ENCODE measurements at places on chromosomes 2 and 18.

DNA sequence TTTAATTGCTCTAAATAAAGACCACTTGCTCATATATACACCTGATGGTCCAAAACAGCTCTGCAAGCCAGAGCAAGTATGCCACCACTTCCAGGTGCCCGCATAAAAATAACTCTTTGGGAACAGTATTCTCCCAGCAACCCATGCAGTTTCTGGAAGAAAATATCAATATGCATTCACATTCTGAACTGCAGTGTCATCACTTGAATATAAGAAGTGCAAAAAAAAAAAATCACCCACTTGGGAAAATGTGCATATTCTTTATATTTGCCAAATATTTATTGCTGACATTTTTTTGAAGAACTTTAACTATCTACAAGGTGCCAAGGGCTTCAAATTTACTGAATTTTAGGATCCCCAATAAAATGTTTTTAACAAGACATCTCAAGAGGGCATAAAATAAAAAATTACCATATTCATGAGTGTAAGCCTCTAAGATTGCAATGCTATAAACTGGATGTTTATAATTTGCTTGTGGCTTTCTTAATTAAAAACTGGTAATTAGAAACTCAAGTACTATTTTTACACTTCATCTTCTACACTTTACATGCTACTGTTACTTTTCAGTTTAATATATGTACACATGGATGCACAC is 360.6 kb upstream of the HNRNPA3 start:
- no peak for DNase-seq

- DNase-seq: no peak
Observed at GRCh38 chr2:225002656-225003045, 39.6 kb downstream of the DOCK10 start.

GRCh38 chr18:56934131-56934530 is 212.8 kb upstream of the BOD1L2 start:
- DNase-seq: no peak

DNA sequence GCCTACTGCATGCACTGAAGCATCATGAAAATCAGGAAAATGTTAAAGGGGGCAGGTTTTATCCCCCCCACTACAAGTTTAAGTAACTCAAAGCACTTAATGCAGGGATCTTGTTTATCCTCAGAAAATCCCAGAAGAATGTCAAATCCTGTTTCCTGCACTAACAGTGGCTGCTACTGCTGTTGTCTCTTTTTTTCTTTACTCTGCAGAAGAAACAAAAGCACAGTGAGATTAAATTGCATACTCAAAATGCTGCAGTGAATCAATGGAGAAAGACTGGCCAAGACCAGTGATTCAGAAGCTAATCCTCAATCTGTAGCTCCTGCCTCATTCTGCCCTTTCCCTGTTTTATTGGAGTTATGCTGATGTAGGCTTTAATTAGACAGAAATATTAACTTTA is 332.3 kb upstream of the FIGN start:
- no peak for DNase-seq

GRCh38 chr2:24642351-24642750 is 150.8 kb downstream of the PTRHD1 start:
- no peak for DNase-seq

- DNase-seq: no peak
Observed at GRCh38 chr2:226398580-226398979, 401.0 kb downstream of the IRS1 start.

DNA sequence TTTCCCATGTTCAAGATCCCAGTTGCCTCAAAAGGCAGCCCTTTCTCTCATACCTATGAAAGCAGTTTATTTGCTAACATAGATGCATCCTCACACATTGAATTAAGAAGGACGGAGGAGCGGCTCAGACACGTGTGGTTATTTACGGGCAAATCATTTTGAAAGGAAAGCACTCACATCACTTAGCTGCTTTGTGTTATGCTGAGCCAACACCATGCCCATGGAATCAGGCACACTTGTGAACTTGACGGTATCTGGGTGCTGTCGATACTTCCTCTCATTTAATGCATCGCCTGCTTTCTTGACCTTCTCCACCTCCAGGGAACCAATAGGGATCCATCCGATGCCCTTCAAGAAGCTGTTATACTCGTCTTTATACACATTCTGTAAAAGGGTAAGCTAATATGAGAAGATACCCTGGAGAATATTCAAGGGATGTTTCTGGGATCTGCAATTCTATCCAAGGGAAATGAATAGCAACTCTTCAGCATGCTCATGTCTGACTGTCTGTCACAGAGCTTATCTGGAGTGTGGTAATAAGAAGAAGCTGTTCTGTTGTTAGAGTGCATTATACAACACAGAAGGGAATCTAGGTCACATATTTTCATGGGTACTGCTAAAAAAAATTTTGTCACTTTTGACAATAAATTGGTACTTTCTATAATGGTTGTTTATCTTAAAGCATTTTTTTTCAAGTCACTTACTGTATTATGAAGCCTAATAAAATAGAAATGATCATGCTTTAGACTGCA is 63.3 kb downstream of the NEB start:
- DNase-seq: no peak

GRCh38 chr2:113091231-113091896 is 23.6 kb downstream of the IL1F10 start:
- DNase-seq: no peak

GRCh38 chr2:74429487-74430451 is 8.2 kb downstream of the WDR54 start:
- no peak for DNase-seq

- no peak for DNase-seq
Observed at GRCh38 chr2:26245231-26245732, 543 bp downstream of the HADHB start.

GRCh38 chr2:45889053-45889452 is 237.6 kb downstream of the PRKCE start:
- no peak for DNase-seq

- no peak for DNase-seq
Observed at GRCh38 chr18:6601241-6601640, 128.3 kb upstream of the ARHGAP28 start.

GRCh38 chr2:206518997-206519396 is 75.7 kb downstream of the ADAM23 start:
- no peak for DNase-seq

GRCh38 chr2:203396667-203397066 is 68.5 kb downstream of the ABI2 start:
- DNase-seq: no peak

DNA sequence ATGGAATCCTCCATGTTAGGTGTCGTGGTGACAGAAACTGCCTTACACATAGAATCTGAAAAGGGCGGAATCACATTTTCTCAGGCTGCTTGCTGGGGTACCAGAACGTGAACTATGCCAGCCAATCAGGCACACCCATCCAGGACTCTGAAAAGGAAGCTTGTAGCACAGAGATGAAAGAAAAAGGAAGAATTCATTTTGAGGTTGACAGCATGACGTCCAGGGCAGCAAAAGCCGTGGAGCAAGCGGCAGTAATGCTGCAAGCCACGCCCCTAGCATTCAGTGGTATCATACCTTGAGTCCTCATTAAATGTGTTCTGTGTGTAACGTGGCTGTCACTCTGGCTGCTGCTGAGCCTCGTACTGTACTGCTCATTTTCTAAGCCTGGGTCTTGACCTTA is 304.0 kb downstream of the DYSF start:
- DNase-seq: no peak

GRCh38 chr18:10270151-10270571 is 184.3 kb upstream of the APCDD1 start:
- DNase-seq: no peak

GRCh38 chr2:149056541-149057255 is 18.2 kb downstream of the LYPD6B start:
- no peak for DNase-seq

- DNase-seq: no peak
Observed at GRCh38 chr2:128838244-128838643, 519.6 kb upstream of the HS6ST1 start.

DNA sequence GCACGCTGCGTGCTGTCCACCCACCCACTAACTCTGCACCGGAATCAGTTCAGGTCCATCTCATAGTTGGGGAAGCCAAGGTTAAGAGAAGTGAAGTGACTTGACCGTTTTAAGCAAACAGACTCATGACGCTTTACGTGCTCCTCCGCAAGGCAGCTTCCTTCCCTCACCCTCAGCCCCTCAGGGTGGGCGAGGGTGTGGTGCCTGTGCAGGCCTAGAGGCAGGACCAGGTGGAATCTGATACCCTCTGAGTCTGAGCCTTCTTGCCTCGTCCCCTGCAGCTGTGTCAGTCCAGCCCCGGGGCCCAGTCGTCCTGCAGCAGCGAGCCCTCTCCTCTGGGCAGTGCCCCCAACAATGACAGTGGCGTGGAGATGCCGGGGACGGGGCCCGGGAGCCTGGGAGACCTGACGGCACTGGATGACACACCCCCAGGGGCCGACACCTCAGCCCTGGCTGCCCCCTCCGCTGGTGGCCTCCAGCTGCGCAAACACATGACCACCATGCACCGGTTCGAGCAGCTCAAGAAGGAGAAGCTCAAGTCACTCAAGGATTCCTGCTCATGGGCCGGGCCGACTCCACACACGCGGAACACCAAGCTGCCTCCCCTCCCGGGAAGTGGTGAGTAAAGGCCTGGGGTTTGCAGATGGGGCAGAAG is 250.5 kb downstream of the GLI2 start:
- DNase-seq: no peak

DNA sequence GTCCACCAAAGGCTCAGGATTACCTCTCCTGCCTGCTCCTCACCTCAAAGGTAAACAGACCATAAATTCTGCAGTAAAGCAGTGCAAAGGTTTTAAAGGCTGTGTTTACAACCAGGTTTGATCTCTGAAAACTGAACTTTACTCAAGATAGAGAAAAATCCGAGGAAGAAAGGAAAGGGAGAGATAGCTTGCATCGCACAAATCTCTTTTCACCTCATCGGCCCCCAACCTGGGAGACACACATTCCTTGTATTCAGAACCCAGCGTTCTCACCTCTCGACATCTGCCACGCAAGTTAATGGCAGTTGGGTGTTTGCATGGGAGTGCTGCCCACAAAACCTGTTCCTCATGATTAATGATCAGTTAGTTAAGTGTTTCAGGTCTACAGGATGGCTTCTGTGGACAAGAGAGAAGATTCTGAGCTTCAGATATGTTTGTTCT is 72.6 kb downstream of the GATA6 start:
- DNase-seq: no peak

DNA sequence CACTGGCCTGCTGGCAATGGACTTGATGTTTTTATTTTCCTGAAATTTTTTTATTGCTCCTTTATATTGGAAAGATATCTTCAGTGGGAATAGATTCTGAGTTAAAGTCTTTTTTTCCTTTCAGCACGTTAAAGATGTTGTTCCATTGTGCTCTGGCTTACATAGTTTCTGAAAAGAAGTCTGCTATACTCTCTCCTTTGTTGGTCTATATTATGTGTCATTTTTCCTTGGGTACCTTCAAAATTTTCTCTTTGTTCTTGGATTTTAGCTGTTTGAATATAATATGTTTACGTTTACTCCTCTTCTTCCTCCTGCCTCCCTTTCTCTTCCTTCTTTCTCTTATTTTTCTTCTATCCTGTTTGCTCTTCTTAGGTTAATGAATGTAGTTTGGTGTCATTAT is 105.5 kb downstream of the CAPN13 start:
- no peak for DNase-seq

DNA sequence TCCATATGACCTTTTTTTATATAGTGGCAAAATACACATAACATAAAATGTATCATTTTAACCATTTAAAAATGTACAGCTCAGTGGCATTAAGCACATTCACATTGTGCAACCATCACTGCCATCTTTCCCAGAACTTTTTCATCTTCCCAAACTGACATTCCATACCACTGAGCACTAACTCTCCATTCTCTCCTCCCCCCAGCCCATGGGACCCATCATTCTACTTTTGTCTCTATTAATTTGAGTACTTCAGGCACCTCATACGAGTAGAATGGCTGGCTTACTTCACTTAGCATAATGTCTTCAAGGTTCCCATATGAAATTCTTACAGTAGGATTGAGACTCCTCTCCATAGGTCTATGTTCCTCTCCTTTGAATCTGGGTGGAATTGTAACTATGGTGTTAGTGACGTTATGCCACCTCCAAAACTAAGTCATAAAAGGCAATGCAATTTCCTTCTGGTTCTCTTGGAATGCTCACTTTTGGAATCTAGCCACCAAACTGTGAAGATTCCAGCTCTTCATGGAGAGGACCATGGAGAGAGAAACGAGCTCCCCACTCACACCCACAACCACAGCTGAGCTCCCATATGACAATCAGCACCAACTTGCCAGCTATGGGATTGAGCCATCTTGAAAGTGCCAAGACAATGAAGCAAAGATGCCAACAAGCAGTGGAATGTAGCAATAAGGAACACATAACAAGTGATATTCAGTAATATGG is 9.8 kb upstream of the DNAJC27 start:
- DNase-seq: no peak
